ENCODE measurements at places on chromosomes 2 and 18.

- DNase-seq = no peak
Observed at GRCh38 chr2:51953931-51954330, 922.0 kb upstream of the NRXN1 start.

DNA sequence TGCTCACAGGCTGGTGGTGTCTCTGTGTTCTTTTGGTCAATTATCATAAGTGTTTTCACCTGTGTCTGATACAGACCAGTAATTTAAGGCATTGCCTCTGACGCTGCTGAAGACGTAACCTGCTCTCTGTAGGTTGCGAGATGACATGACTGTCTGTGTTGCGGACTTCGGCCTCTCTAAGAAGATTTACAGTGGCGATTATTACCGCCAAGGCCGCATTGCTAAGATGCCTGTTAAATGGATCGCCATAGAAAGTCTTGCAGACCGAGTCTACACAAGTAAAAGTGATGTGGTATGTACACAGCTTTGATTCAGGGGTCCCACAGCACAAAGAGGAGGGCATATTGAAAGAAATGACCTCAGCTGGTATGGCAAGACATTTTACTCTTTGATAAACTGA is 33.8 kb upstream of the TMEM87B start:
- DNase-seq = no peak

DNA sequence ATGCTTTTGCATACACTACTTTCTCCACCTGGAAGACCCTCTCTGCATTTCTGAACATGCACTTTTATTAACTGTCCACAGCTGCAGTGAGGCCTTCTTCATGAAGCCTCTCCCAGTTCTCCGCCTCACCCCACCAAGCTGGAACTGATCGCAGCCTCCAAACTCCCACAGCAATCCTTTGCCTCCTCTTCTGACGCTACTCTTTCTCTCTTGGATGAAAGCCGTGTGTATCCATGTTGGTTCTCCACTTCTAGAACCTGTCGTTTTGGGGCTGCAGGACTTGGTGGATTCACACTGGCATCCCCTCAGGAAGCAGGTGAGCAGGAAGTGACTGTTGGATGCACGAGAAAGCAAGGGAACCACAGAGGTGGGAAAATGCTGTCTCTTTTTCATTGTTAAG is 288.6 kb downstream of the MYCN start:
- no peak for DNase-seq

GRCh38 chr2:178284613-178285286 is 90.4 kb downstream of the OSBPL6 start:
- DNase-seq = no peak

- DNase-seq = no peak
Observed at GRCh38 chr2:84829693-84830092, 51.2 kb downstream of the TRABD2A start.

DNA sequence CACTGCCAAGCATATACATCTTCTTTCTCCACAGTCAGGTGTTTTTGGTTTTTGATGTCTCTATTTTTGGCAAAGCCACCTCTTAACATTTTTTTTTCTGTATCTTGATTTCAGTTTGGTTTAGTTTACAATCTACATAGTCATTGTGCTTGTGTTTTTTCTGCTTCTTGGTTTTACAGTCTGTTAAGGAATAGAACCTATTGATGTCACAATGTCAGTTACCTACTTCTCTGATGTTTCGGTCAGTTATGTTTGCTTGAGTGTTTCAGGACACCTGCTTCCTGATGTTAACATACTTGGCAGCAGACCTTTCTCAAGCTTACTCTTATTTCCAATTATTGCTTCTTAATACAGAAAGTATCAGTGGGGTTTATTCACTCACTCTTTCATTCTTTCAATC is 253.3 kb downstream of the SPAG16 start:
- DNase-seq = no peak

DNA sequence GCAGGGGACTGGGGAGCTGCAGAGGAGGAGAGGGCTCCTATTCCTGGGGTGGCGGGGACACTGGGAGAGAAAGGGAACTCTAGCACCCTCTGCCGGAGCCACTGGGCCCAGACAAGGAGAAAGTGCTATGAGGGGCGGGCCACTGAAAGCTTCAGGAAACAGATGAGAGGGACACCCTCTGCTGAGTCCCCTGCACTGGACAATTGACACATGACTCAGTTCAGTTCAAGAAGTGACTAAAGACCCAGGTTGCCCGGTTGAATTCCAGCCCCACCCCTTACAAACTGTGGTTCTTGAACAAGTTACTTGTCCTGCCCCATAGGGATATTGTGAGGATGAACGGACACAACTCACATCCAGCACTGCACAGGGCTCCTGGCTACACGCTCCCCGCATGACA is 5.0 kb downstream of the RUFY4 start:
- no peak for DNase-seq

DNA sequence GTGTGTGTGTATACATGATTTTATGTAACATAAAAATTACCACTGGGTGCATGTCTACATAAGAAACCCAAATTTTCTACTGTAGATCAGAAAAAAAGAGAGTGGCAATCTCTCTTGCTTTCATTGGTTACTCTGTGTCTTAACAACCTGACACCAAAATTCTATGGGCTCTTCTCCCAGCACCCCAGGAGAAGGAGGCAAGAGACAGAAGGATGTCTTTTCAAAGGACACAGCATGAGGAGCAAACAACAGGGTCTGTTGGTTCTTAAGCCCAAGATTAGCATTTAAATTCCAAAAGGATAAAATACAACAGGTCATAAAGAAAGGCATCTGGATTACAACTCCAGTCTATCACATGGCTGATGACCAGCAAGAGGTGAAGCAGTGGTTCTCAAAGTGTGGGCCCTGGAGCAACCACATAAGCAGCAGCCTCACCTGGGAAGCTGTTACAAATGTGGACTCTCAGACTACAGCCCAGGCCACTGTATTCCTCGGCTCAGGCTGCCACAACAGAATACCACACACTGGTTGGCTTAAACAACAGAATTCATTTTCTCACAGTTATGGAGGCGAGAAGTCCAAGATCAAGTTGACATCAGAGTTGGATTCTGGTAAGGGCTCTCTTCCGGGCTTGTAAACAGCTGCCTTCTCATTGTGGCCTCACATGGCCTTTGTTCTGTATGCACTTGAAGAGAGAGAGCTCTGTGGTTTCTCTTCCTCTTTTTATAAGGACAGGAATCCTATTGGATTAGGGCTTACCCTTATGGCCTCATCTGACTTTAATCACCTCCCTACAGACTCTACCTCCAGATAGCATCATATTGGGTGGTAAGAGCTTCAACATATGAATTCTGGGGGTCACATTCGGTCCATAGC is 79.8 kb upstream of the RNF152 start:
- no peak for DNase-seq

DNA sequence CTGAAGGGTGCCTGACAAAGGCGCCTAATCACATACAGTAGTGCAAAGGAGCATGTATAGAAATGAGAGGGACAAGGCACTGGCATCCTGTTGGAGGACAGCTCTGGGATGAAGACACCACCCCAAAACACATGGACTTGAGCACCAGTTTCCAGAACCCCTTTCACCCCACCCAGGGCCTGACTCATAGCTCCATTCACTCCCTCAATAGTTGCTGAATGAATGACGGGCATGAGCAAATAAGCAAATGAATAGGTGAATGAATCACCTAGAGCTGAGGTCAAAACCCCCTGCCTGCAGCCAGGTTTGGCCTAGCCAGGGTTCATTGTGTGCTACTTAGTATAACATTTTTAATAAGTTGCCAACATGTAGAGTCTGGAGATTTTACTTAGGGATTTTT is 66.3 kb downstream of the NRP2 start:
- DNase-seq = no peak

GRCh38 chr2:42865884-42866881 is 73.8 kb upstream of the HAAO start:
- DNase-seq = no peak

DNA sequence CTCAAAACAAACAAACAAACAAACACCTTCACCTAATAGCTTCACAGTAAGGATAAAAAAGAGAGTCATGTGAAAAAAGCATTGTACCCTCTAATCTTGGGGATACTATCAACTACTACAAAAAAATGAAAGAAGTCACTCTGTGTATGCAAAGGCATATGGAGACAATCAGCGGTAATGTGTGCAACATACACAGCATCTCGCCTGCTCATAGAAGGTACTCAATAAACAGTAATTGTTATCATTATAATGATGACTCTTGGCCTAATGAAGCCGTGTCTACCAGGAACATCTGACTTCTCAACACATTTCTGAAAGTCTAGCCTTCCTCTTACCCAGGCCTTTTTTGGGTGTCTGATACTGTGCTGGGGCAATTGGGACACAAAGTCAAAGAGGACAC is 55.3 kb downstream of the MYCN start:
- DNase-seq = no peak

GRCh38 chr18:55096263-55096951 is 137.1 kb upstream of the CCDC68 start:
- no peak for DNase-seq

GRCh38 chr18:78292618-78293380 is 686.8 kb upstream of the SALL3 start:
- no peak for DNase-seq

DNA sequence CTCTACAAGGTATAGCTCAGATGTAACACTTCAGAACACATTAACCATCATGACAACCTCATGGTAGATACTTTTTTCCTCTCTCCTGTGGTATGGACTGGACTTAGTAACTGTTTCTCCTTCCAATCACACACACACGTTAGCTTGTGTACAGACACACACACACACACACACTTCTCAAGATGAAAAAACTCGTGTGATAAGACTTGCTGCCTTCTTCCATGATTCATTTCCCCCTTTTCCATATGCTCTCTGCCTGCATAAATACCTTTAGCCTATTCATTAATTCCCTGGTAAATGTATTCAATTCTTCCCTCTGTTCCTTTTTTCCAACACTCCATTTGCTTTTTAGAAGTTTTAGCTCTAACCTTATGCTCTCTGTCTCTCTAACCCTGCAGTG is 118.9 kb upstream of the TANK start:
- DNase-seq = no peak

DNA sequence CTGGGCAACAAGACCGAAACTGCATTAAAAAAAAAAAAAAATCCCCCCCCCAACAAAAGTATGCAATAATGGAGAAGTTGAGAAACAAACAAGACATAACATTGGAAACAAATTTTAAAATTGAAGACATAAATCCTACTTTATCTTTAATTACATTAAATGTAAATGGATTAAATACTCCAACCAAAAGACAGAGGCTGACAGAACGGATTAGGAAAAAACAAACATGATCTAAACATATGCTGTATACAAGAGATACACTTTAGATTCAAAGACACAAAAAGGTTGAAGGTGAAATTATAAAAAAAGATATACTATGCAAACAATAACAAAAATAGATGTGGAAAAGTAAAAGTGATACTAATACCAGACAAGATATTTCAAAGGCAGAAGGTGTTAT is 350.8 kb upstream of the RGPD4 start:
- no peak for DNase-seq

DNA sequence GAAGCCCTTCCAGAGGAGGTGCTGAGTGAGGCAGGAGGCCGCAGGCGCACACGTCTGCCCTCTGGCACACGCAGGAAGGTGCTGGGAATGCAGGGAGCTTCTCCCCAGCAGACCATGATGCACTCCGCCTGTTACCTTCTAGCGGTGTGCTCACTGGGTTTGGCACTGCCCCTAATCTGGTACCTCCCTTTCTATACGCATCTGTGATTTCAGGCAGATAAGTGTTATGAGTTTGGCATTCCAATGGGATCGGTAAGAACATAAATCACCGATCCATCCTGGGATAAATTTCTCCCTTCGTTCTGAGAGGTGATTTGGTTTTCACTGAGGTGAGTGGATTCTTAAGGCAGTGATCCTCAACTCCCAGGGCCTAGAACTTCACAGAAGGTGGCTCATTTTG is 34.6 kb downstream of the ODC1 start:
- DNase-seq = no peak

DNA sequence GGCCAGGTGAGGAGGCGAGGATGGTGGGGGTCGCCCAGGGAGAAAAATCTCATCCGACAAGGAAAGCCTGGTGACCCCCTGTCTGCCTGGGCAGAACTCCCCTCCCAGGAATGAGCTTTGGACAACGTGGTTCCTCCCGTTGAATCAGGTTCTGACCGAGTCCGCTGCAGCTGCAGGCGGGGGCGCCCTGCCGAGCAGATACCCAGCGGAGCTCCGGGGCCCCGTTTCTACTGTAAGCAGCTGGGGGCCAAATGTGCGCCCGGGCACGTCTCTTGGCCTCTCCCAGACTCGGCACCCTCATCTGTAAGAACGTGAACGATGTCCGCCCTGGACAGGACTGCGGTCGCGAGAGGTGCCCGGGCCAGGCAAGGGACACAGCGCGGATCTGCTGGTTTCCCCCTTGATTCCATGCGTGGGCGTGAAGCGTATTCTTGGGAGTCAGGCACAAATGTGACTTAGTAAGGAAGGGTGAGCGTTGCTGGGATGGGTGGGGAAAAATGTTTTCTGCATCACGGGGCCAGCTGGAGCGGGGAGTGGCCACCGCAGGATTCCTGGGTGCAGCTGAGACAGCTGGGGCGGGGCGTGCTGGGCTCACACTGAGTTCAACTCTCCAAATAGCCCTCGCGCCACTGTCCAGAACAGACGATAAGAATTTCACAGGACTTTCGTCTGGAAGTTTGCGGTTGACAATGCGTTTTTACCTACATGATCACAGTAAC is 20.2 kb upstream of the TUBB6 start:
- no peak for DNase-seq

DNA sequence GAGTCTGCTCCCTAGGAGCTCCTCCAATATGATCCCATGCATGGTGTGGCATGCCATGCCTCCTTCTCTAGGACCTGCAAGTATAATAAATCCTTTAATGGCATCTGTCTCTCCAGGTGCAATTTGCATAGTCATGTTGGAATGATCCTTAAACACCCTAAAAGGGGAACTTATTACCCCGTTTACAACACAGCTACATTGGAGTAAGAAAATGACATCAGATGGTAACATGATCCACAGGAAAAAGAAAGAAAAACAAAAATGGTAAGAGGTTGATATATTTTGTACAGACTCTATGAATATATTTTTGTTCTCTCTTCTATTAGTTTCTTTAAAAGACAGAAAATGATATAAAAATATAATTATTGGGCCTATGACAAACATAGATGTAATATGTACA is 79.0 kb downstream of the CRACDL start:
- no peak for DNase-seq

- DNase-seq = no peak
Observed at GRCh38 chr2:26892922-26893524, 45.1 kb downstream of the DPYSL5 start.

GRCh38 chr2:54936766-54937165 is 113.5 kb downstream of the RTN4 start:
- no peak for DNase-seq

DNA sequence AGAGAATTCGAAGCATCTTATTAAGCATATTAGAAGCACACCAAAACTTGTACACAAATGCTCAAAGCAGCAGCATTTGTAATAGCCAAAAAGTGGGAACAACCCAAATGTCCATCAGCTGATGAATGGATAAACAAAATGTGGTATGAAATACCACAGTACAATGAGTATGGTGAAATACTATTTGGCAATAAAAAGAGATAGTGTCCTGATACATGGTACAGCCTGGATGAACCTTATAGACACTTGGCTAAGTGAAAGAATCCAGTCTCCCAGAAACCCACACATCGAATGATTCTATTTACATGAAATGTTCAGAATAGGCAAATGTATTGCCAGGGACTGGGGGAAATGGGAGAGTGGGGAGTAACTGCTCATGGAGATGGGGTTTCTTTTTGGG is 3.0 kb downstream of the SPATA3 start:
- DNase-seq = no peak

GRCh38 chr2:85954192-85954589 is 65.4 kb upstream of the ST3GAL5 start:
- no peak for DNase-seq

GRCh38 chr2:119216994-119217393 is 6.6 kb upstream of the STEAP3 start:
- no peak for DNase-seq
